ENCODE measurements at places on chromosomes 5 and 9.

- DNase-seq = peak; percentile 93
Measured at GRCh38 chr5:177516601-177517568, at the start of gene DDX41. TSS of gene DDX41 (minus strand) at chr5:177516961. CDS start at chr5:177516945, 16 bp downstream.

DNA sequence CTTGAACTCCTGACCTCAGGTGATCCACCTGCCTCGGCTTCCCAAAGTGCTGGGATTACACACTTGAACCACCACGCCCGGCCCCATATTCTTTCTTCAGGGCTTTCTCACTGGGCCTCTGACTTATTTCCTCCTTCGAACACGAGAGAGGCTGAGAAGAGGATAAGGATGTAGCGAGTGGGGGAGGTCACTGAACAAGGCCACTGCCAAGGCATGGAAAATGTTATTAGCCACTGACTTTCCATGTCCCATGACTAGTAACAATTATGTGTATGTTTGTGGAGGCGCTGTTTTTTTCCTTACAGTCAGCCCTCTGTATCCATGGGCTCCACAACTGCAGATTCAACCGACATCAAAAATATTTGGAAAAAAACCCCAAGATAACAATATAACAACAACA, 12.3 kb upstream of the FCHSD1 start:
- no peak for DNase-seq

DNA sequence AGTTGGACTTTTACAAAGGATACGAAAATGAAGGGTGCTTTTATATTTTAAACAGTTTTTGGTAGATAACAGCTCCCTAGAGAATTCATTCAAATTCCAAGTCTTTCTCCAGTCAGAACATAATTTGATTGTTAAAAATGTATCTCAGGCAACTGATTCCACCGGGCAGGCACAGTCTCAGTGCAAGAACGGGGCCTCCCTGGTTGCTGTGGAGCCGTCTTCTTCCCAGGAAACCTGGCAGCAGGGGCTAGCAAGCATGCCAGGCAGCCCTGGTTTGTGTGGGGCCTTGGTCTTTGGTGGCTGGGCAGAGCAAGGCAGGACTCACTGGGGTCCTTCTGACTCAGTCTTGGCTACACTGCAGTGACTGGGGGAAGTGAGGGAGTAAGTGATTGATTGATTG, 143.5 kb downstream of the NXNL2 start:
- DNase-seq = no peak

DNA sequence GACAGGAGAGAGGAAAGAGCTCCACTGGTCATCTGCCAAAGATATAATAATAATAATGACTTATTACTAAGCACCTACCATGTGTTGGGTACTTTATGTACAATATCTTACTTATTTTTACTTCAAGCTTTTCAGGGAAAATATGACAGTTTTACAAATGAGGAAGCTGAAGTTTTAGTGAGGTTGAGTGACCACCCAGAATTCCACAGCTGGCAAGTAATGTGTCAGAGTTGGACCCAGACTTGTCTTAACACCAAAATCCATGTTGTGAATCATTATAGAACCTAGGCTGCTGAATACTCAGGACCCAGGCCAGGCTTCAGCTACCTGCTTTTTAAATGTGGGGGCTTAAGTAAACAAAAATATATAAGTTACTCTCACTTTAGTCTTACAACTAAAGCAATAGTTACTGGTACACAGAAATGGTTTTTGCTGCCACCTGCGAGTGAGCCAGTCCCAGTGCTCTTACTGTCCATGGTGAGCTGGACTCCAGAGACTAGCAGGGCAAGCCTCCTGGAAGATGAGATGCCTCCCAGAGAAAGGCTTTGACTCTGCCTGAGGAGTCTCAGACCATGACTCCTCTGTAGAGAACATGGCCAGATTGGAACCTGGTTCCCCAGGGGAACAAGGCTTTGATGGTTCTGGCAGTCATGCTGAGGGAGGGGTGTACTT, 29.9 kb downstream of the RUSC2 start:
- DNase-seq = no peak

DNA sequence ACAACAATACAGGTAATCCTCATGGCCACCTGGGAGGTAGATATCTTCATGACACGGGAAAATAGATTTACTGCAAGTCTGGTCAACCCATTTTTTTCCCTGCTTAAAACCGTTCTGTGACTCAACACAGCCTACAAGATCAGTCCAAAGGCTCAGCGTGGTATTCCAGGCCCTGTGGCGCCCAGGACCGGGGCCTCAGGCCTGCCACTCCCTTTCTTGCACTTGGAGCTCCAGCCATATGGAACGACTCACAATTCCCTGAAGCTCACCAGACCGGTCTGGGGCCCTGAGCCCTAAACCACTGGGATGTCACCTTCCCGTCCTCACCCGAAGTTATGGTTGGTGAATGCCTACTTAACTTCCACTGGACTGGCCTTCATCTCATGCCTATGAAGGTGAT, 6.5 kb upstream of the MLANA start:
- DNase-seq = no peak
